ENCODE measurements at places on chromosomes 5 and 9. TPM values are rescaled to one million over a fixed set of nuclear protein-coding genes. Genes with fewer than 3 reads are reported as not detected.
A peak's percentile ranks its signal among the peaks of the same experiment; 100 is the strongest.

- no peak for DNase-seq
Measured at GRCh38 chr5:80725446-80725845, 70.7 kb upstream of the DHFR start.

DNA sequence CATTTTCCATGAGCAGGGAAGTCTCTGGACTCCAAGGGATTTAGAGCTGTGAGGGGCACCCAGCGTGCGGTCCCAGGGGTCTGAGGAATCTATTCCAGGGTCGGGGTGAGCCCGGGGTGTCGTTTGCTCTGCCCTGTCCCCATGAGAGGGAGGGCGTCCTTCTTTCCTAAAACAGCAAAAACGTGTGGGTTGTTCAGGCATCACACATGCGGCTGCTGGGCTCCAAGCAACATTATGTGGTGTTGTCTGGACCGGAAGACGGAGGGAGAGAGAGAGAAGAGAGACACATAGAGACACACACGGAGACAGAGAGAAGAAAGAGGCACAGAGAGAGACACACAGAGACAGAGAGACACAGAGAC, 42.7 kb upstream of the COL5A1 start:
- DNase-seq: no peak

DNA sequence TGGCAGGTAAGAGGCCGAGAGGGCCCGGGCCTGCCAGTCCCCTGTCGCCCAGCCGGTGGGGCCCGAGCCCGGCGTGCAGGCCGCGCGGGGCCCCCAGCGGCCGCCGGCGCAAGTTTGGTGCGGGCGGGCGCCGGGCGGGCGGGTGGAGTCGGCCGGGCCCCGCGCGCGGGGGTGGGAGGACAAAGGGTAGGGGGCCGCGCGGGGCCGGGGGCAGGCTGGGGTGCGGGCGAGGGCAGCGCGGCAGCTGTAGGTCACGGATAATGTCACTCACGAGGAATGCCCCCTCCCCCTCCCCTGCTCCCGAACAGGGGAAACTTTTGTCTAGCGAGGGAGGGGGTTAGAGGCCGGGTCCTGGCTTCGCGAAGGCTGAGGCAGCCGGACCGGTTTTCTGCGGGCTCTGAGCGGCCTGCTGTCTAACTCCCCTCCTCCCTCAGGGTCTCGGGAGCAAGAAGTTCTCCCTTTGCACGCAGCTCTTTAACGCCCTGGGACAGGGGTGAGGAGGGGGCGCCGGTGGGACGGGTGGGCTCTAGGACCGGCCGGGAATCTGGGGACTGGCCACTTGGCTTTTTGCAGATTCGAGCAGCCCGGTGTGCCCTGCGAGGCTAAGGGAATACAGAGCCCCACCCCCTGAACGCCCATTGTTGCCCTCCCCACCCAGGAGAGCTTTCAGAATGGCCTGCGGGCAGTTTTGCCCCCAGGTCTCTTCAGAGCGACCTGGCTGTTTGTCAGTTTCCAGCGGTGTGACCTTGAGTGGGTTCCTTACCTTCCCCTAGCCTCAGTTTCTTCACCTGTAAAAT, 21.3 kb upstream of the NDST1 start:
- no peak for DNase-seq

The FGF18 gene
- not detected for total RNA-seq

The NOL6 gene
- 69.2 TPM for total RNA-seq

DNA sequence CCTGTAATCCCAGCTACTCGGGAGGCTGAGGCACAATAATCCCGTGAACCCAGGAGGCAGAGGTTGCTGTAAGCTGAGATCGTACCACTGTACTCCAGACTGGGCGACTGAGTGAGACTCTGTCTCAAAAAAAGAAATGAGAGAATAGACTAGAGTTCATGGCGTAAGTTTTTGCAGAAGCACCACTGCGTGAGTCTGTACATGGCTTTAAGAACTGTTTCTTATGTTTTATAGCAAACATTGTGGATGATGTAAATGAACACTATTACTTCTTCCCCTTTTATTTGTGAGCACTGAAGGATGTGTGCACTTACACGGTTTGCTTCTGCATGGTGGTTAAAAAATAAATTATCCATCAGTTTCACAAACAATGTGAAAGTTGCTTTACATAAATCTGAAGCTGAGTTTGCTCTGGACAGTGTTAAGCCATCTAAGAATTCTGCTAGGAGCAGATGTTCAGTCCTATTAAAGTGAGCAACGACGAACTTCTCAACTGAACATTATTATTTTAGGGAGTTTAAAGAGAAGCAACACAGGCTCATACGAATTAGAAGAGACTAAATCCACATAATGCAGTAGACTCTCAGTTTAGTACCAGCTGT, 52.5 kb downstream of the ZFAND5 start:
- no peak for DNase-seq

DNA sequence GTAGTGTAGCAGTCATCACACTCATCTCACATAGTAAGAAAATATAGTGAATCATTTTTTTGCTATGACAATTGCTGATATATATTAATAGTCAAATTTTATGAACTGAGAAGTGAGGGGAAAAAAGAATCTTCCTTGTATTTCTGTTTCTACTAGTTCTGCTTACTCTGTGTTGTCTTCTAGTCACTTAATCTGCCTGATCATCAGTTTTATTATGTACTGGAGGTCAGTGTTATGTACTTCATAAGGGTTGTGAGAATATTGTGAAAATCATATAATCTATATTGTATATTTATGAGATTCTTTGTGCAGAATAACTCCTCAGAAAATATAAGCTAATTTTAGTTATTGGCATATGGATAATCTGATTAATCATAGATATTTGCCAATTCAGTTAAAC, 546.9 kb upstream of the RIOK2 start:
- no peak for DNase-seq

DNA sequence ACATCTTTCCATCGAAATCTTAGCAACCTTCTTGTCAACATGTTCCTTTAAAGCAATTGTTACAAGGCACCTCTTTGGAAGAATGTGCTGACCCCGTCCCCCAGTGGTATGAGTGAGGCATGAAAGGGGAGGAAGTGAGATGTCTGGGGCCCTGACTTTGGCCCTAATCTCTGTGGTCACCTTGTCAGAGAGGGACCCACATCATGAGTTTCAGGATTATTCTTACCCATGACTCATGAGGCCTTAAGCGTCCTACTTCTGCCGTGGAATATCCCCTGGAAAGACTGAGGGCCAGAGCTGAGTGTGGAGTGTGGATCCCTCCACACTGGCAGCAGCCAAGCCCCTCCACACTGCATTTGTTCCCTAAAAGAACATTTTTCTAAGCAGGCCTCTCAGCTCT, 81.2 kb downstream of the FSTL4 start:
- DNase-seq: no peak

DNA sequence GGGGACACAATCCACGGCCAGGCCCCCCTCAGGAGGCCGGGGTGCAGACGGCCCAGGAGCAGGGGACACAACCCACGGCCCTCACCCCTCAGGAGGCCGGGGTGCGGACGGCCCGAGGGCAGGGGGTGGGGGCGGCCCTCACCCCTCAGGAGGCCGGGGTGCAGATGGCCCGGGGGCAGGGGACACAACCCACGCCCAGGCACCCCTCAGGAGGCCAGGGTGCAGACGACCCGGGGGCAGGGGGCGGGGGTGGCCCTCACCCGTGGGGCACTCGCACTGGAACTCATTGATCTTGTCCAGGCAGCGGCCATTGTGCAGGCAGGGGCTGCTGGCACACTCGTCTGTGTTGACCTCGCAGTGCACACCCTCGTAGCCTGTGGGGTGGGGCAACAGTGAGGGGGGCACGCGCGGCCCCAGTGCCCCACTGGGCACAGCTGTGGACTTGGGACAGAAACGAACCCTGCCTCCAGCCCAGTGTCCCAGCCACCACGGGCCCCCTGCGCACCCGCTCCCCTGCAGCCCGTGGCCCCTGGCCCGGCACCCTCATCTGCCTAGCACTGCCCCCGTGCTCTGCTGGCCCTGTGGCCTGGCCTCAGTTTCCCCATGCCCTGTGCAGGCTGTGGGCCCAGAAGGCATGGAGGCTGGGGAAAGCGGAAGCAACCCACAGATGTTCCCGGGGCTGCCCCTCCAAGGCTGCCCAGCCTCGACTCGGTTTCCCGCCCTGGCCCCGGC, 28.7 kb downstream of the NOTCH1 start:
- DNase-seq: no peak

DNA sequence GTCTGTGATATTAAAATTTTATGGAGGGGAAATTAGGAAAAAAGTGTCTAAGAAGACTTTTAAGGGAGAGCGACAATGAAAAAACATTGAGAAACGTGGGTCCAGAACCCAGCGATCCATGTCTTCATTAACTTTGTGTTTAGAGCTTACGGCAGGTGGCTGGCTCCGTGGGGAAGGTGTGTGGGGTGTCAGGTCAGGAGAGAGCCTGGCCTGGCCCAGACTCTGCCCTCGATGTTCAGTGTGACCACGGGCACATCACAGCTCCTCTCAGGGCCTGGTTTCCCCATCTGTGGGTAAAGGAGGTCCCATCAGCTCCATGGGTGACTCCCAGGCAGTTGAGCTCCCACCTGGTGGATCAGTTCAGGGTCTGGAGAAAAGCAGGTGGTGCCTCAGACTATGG, 22.1 kb downstream of the DAB2IP start:
- no peak for DNase-seq

The SLC34A3 gene
- total RNA-seq: not detected

The C1QTNF3 gene
- 0.51 TPM for total RNA-seq

GRCh38 chr5:160556846-160557245, 135.2 kb downstream of the PTTG1 start:
- DNase-seq: peak; percentile 38

- no peak for DNase-seq
Measured at GRCh38 chr5:128757196-128757959, 207.9 kb upstream of the SLC27A6 start.

DNA sequence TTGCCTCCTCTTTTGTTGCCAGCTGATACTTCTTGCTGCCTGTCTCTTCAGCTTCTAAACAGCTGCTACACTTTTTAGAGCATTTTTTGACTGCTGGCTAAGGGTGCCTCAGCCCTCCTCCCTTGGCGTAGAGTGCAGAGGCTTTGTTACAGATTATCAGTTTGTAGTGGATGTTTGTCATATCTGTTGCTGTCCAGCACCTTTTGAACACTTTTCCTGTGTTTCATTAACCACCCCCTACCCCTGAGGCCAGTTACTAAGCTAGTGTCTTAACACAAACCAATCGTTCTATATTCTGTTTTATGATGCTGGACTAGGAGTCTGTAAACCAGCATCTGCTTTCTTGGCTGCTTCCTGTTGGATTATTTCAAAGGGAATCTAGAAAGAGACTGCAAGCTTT, 441.5 kb downstream of the DNAH5 start:
- no peak for DNase-seq

Data from HFFc6 (cell line).